ENCODE measurements at places on chromosomes 7 and 10.

DNA sequence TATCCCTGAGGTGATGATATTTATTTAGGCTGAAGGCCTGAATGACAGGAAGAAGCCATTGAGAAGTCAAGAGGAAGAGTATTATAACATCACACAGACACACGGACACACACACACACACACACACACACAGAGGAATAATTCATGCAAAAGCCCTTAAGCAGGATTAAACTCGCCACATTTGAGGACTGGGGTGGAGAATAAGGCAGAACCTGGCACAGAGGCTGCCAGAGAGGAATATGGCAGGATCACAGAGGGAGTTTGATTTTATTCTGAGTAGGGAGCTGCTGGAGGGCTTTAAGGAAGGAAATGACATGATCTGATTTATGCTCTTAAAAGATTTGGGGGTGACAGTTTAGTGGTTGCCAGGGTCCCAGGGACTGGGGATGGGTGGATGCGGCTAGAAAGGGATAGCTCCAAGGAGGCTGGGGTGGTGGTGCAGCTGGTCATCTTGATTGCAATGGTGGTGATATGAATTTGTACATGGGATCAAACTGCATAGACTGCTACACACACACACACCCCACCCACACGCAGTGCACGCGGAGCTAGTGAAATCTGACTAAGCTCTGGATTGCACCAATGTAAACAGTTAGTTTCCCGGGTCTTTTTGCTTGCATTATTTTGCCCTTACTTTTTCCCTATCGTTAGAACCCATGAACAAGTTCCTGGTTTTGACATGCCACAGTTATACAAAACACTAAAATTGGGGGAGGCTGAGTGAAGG is 11.2 kb downstream of the SMURF1 start:
- no peak for DNase-seq

DNA sequence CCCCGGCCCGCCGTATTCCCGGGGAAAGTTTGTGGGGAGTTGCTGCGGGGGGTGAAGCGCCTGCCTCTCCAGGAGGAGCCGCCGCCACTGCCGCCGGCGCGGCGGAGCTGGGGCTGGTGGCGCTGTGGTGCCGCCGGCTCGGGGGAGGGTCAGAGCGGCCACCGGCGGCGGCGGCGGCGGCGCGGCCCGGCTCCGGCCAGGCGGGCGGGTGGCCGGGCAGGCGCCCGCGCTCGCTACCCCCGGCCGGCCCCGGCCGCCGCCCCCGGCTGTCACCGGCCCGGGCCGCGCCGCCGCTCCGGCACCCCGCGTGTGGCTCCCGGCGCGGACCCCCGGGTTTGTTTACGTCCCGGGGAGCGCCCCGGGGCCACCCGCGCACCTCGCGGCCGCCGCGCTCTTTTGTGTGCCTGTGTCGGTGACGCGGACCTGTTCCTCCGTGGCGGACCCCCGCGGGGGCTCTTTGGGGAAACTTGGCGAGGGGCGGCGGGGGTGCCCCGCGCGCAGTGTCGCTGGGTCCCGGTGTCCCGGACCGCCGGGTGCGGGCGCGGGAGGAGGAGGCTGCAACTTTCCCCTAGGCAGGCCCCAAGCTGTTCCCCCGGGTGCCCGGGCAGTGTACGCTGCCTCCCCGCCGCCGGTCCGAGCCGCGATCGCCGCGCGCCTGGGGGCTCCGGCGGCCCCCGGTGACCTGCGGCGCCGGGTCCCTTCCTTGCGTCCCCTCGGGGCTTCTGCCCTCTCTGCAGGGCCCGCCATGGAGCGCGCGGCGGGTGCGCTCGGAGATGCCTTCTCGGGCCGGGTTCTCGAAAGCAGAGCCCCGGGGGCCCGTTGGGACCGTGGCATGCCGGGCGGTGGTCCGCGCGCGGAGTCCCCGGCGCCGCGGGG is 593 bp upstream of the CUX1 start:
- no peak for DNase-seq

DNA sequence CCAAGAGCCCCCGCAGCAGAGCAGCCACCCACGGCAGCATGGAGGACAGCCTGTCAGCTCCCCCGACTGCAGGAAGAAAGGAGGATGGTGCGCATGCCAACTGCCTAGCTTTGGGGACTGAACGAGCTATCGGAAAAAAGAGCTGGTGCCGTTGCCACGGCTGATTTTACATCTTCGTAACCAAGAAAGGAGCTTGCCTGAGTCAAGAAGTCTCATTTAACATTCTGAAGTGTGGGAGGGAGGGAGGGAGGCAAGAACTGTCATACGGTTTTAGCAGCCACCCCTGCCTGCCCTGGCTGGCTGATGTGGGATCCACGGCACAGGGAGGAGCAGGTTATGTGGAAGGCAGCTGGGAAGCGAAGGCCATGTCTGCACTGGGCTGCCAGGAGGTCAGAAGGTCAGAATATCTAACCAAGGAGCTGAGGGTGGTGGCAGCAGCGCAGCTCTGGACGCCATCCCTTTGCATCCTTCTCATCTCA is 74.7 kb upstream of the CAMK2B start:
- no peak for DNase-seq

- no peak for DNase-seq
Measured at GRCh38 chr10:71831646-71832552, 19.2 kb downstream of the PSAP start.

GRCh38 chr7:121083138-121083789 is 94.8 kb downstream of the CPED1 start:
- no peak for DNase-seq
